Fibroblast of the conjunctiva (primary cell): ENCODE measurements at places on chromosomes 2 and 18.

DNA sequence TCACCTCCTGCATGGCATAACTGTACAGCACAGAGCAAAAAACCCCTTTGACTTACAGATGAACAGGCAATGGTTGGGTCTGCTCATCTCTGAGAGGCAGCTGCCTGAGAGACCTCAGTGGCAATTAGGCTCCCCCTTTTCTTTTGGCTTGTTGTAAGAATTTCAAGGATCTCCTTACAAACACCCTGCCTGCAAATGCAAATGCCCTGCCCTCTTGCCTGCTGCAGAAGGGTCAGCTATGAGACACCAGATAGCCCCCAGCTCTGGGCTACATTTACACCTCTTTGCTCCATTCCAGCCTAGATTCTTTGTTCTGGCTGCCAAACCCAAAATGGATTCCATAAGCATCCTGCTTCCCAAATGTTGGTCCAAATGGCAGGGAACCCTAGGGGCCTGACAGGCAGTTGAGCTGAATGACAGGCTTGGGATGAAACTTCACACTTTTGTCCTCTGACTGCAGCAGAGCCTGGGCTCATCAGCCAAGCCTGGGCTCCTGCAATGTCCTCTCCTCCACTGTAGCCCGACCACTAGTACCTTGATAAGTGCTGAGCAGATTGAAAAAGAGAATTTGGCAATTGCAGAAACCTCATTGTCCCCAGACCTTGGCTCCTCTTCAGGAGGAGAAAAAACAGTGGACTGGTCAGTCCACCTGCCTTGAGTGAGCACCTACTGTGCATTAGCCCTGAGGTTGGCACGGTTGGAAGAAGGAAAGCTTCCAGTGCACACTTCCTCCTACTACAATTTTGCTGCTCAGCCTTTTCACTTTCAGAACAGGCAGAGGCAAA is 678.3 kb downstream of the BCL11A start:
- DNase-seq, result no peak

- no peak for DNase-seq
Measured at GRCh38 chr2:175450029-175450760, 268.7 kb upstream of the ATP5MC3 start.

DNA sequence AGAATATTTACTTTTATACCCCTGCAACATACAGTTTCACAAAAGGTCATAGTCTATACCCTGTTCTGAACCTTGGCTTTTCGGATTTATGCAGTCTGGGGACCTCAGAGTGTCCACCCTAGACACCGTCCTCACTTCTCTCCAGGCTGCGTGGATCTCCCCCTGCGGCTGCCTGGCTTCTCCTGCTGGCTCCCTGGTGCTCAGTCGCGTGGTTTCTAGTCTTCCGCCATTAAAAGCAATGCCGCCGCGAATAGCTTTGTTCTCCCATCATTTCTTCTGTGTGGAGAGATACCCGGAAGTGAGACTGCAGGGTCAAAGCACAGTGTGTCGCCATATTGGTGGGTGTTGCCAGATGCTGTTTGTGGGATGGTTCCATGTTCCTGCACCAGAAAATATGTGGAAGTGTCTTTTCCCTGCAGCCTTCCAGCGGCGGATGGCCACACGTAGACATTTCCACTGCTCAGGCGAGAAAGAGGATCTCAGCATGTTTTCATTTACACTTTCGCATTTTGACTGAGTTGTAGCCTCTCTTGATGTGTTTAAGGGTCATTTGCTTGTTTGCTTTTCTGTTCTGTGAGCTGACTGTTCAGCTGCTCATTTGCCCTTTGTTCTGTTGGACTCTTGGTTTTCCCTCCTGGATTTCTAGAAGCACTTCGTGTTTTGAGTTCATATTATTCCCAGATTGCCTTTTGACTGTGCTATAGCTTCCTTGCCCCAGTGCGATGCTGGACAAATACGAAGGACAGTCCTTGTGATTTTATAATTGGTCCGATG is 22.9 kb upstream of the ASB1 start:
- DNase-seq, result no peak

DNA sequence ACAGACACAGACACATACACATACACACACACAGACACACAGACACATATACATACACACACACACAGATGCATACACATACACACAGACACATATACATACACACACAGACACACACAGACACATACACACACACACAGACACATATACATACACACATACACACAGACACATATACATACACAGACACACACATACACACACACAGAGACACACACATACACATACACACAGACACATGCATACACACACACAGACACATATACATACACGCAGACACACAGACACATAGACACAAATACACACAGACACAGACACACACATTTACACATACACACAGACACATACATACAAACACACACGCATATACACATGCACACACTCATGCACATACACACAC is 81.5 kb upstream of the ARL4C start:
- no peak for DNase-seq

DNA sequence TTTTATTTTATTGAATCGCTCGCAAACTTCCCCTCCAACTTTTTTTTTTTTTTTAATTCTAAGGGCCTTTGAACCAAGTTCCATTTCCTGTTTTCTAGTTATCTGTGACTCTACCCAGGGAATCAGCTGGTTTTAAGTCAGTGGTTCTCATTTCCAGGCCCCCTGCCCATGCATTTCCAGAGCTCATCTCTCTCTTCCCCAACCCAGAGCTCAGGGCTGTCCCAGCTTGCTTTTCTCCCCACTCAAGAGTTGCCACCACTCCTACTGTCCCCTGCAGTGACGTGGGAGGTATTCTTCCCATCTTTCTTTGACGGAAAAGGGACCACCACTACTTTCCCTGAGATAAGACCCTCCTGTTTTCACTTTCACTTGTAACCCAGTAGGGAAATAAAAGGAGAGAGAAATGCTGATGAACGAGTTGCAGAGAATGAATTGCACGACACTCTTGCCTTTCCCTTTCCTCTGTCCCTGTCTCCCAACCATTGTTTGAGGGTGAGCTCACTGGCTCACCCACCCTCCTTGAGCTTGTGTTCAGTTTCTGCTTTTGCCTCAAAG is 42.1 kb downstream of the TET3 start:
- no peak for DNase-seq

GRCh38 chr2:130728007-130728454 is 839 bp upstream of the GPR148 start:
- DNase-seq, result no peak

- DNase-seq, result peak; percentile 63
Measured at GRCh38 chr2:67572721-67573435, 175.7 kb downstream of the ETAA1 start.

GRCh38 chr2:133345638-133346037 is 222.6 kb downstream of the NCKAP5 start:
- DNase-seq, result no peak

DNA sequence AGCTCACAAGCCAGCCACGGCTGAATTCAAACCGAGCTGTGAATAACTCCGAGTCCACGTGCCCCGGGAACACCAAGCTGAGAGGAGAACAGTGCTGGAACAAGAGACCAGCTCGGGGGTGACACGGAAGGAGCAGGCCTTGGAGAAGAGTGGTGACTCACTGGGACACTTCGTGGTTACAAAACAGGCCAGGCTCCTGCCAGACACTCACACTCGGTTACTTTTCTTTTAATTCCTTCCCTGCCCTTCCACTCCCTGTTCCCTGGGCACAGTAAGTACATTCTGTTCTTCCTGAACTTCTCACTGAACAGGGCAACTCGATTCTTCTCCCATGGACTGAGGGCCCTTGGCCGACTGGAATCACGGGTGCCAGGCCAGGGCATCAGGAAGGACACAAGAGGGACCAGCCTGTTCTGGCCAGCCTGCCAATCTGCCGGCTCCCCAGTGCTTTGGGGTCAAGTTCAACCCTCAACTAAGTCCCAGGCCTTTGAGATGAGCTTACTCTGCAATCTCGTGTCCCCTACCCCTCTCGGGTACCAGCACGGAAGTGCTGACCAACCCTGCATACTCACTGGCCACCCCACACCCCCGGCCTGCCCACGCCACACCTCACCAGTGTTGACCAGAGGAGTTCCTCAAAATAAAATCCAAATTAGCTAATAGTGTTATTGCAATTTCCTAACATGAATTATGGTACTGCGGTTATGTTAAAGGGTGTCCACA is 87.5 kb downstream of the TFCP2L1 start:
- no peak for DNase-seq

GRCh38 chr2:142714600-142714999 is 162.9 kb upstream of the KYNU start:
- no peak for DNase-seq

DNA sequence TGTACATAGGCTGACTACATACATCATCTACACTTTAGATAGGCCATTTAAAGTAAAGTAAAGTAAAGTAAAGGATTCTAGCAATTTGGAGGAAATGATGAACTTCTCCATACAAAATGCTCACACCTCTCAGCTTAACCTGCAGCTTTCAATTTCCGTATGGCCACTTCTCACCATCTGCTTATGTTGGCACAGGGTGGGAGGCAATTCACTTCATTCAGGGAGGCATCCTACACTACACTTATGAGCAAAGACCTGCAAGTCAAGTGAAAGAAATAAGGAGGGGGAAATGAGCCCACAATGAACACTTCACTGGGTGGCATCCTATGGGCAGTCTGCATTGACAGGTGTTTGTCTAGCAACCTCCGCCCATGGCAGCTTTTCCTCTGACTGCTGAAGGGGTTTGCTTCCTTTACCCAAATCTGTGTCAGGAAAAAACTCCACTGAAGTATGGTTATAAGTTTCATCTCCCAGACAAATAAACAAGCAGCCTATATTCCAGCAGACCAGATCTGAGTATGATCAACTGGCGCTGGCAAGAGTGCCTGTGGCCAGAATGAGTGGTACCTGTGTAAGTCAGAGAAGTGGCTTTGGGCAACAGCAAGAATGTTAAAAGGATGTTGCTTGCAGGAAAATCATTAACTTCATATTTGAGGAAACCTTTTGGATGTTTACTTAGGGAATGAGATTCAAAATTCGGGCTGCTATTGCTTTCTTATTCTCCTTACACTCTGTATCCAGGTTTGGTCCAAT is 449.1 kb downstream of the TGIF1 start:
- DNase-seq, result no peak

DNA sequence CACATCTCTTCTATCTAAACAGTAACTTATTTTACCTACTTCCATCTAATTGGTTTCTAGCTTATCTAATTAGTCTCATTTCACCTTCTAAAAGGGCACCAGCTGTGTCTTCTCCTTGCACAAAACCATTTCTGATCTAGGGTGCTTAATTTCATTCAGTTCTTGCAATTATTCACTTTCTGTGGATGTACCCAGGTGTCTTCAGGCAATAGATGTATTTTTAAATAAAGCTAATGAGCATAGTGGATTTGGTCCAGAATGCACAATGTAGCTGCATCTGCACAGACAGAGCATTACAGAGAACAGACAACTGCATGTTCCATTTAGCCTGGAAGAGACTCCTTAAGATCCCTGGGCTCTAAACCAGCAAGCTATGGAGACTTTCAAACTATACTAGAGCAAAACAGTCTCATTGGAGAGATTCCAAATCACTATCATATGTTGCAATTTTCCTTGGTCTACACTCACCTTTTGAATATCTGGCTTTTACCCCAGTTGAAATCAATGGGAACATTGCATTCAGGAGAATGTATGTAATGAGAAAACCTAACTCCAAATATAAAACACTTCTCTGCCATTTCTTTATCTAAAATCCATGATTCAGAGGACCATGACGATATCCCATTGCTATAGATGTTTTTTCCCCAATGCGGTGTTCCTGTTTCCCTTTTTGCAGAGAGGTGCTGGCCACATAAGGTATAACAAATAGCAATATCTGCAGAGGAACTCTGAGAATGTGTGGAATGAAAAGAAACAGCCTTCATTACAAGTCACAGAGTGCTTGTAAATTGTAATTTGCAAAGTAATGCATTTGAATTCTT is 3.5 kb upstream of the RFX8 start:
- no peak for DNase-seq

DNA sequence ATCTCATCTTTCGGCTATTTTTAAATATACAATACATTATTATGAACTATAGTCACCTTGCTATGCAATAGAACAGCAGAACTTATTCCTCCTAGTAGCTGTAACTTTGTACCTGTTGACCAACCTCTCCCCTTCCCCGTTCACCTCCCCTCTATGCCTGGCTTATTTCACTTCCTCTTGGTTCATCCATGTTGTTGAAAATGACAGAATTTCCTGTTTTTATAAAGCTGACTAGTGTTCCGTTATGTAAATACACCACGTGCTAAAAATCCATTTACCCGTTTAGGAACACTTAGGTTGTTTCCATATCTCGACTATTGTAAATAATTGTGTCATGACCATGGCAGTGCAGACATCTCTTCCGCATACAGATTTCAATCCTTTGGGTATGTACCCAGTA is 10.3 kb downstream of the ALPI start:
- no peak for DNase-seq

GRCh38 chr2:98216616-98217015 is 129.6 kb upstream of the CNGA3 start:
- no peak for DNase-seq

DNA sequence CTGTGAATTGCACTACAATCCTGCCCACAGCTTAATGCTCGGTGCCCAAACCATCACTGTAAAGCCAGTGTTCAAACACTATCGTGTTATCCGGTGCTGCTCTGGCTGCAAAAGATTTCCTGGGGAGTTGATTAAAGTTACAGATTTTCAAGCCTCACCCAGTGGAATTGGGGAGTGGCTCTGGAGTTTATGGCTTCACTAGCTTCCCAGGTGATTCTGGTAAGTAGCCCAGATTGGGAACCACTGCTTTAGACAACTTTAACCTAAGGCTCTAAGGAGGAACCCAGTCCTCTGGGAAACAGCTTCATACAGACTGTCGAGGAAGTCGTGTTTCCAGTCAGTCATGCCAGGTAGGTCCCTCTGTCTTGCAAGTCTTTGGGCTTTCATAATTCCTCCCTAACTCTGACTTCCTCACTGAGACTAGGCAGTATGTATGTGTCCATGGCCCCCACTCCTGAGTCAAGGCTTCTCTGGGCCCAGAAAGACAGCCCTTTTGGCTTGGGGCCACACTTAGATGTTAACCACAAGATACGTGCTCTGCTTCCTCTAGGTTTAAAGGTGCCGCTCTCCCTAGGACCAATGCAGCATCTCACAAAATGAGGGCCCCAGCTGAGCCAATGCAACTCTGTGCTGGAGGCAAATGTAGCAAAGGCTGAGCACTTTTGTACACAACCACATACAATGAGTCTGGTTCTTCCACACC is 299.7 kb downstream of the PRKCE start:
- DNase-seq, result no peak

DNA sequence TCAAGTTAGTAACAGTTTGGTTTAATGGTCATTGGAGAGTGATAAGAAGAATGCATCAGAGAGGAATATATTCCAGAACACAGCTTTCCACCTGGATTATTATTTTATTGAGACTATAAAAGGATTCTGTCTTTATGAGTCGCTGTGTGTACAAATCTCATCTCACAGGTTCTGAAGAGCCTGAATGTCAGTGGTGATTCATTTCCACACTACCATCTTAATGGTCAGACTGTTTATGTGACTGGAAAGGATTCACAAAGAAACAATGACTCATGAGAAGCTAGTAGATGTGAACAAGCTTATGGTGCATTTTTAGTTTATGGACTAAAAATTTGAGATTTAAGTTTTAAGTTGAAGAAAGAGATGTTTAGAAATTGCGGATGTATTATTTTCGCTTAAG is 685.4 kb upstream of the NRXN1 start:
- DNase-seq, result peak; percentile 65
